Adrenal gland (tissue), 19 donors: ENCODE measurements at places on chromosomes 2 and 18. TPM values are rescaled to one million over a fixed set of nuclear protein-coding genes. Genes with fewer than 3 reads are reported as not detected.

GRCh38 chr2:148338541-148338940 is 306.0 kb upstream of the EPC2 start:
- DNase-seq, result no peak

GRCh38 chr2:163198007-163198406 is 359.4 kb upstream of the KCNH7 start:
- DNase-seq, result no peak

DNA sequence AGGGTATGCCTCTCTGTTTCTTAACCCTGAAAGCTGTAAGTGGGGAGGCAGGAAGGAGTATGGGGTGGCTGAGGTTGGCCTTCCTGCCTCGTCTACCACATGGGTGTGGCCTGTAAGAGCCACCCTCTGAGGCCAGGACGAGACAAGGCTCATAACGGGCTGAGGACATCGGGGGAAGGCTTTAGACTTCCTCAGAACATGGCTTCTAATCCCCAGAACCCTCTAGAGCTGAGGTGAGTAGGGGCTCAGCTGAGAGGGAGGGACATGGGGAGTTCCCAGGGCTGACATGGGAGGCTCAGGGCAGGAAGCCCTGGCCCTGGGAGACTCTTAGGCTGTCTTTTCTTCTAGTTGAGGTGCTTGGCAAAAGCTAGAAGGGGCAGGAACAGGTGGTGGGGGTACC is 36.7 kb downstream of the EMX1 start:
- no peak for DNase-seq

DNA sequence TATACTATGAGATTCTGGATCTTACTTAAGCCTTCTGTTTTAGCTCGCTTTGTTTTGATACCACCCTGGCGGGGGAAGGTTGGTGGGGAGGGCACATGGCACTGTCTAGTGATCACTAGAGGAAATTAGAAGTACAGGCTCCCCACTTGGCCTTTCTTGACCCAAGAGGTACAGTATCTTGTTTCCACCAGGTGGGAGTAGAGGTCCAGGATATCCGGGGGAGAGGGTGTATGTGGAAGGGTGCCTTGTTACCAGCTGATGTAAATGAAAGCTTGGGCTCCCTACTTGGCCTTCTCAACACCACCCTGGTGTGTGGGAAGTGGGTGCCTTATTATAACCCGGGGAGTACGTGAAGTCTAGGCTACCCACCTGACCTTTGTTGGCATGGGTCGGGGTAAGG is 7.5 kb downstream of the GALNT1 start:
- DNase-seq, result no peak

GRCh38 chr2:237351796-237352195 is 62.2 kb downstream of the COL6A3 start:
- DNase-seq, result no peak

- no peak for DNase-seq
Measured at GRCh38 chr2:45664635-45665261, 13.3 kb downstream of the PRKCE start.

- no peak for DNase-seq
Measured at GRCh38 chr2:65620524-65620923, 188.1 kb upstream of the SPRED2 start.

- peak; percentile 83 for DNase-seq
Measured at GRCh38 chr18:25805323-25805722, 285.1 kb downstream of the SS18 start.

DNA sequence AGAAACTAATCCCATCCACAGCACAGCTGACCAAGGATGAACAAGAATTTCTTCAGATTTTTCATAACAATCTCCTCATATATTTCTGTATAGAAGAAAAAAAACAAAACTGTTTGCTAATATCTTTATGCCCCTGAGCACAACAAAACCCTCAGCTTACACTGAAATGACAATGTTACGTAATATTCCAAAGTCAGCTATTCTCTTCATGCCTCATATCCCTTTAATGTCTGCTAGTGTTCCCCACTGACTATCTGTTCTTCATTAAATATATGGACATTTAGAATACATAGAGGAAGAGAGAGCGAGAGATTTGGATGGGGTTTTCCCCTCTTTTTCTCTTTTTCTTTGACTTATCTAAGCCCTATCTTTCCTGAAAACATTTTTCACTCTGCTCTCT is 87.9 kb upstream of the GULP1 start:
- DNase-seq, result no peak

- DNase-seq, result no peak
Measured at GRCh38 chr18:2331491-2331890, 239.8 kb downstream of the METTL4 start.

DNA sequence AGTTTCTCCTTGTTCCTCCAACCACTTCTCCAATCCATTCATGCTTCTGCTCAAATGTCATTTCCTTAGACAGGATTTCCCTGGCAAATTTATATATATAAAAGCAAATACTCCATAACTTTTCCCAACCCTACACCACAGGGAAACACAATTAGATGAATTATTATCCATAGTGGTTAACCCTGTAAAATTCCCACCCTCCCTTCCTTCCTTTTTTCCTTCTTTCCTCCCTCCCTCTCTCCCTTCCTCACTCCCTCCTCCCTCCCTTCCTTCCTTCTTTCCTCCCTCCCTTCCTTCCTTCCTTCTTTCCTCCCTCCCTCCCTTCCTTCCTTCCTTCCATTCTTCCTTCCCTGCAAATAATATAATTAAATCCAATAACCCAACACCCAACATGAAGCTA is 617.7 kb downstream of the IRS1 start:
- DNase-seq, result no peak

ROCK2 gene
- 7.6 TPM for polyA plus RNA-seq

SLC9A4 gene
- not detected for polyA plus RNA-seq

RTKN gene
- 7.4 TPM for polyA plus RNA-seq

SPATA3 gene
- polyA plus RNA-seq, result not detected

RIT2 gene
- 0.99 TPM for polyA plus RNA-seq

SCG2 gene
- 688 TPM for polyA plus RNA-seq

MC2R gene
- polyA plus RNA-seq, result 48.4 TPM

FLACC1 gene
- polyA plus RNA-seq, result 2.7 TPM

ACOXL gene
- polyA plus RNA-seq, result not detected
